Urinary bladder (tissue), 4 donors: ENCODE measurements at places on chromosomes 11 and 22.
A peak's percentile ranks its signal among the peaks of the same experiment; 100 is the strongest.

DNA sequence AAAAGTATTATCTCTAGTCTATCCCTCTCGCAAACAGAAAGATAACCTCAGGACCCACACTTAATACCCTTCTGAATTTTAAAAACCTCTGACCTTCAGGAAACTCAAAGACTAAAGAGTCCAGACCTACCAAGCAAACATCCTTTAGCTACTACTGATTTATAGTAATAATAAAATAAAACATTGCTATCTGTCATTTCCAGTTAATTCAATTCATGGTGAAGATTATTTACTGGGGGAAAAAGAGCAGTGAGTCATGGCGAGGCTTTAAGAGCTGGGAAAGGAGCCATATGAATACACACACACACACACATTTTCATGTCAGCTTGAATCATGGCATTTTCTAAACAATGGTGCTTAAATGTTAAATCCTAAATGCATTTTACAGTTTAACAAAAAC lies 87.1 kb downstream of the FAM76B start:
- DNase-seq: peak; percentile 64

DNA sequence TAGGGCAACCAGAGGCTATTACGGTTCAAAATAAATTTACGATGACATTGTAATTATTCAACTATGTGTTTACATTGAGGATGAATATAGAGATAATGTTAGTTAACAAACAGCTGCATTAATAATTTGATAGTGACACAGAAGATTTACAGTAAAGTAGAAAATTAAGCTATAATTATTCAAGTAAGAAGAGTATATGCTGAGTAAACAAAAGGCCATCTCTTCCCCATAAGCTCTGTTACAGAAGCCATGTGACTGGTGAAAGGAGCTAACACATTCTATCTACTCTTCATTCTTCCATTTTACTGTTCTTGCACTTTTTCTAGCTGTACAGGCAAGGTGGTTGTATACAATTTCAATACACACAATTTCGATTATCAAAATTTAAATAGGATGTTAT lies 54.2 kb downstream of the IMMP1L start:
- no peak for DNase-seq

DNA sequence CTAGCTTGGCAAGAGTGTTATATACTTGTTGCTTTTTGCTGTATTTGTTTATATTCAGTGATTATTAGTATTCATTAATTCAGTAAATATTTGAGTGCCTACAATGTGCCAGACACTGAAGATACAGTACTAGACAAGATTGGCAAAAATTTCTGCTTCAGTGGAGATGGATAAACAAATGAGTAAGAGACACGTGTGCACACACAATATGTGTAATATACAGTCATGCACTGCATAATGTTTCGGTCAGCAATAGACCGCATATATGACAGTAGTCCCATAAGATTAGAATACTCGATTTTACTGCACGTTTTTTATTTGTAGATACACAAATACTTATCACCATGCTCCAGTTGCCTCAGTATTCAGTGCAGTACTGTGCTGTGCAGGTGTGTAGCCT lies 104.9 kb upstream of the GAL start:
- DNase-seq: no peak

DNA sequence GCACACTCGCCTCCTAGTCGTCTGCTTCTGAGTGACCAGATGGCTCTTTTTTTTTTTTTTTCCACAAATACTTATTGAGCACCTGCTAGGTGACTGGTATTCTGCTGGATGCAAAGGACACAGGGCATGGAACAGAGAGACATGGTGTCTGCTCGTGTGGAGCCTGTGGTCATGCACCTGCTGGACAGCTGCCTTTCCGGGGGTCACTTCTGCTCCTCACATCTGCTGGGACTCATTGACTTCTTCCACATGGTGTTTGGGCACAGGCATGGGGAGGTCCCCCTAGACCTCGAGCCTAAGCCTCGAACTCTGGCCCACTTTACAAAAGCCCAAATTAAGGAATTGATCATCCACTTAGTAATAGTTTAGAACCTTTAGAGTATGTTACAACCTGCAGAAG lies 39.5 kb upstream of the EMID1 start:
- no peak for DNase-seq

GRCh38 chr11:44615913-44616791 lies 50.7 kb downstream of the CD82 start:
- DNase-seq: no peak
